ENCODE measurements at places on chromosomes 6 and 20.
A peak's percentile ranks its signal among the peaks of the same experiment; 100 is the strongest.

DNA sequence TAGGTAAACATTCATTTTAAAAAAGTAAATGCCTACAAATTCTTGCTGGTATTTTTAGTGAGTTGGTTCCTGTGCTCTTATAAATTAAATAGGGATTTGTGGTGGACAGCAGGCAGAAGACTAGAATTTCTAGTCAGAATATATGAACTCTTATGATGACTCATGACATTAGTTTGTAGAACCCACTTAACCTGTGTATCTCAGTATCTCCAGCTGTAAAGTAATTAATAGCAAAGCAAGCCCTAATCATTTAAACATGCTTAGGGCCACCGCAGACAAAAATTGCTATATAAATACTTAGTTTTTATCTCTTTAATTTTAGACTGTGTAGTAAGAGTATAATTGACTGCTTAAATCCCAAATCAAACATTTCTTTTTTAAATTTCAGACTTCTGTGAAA is 2.4 kb downstream of the FAM135A start:
- DNase-seq, result no peak

DNA sequence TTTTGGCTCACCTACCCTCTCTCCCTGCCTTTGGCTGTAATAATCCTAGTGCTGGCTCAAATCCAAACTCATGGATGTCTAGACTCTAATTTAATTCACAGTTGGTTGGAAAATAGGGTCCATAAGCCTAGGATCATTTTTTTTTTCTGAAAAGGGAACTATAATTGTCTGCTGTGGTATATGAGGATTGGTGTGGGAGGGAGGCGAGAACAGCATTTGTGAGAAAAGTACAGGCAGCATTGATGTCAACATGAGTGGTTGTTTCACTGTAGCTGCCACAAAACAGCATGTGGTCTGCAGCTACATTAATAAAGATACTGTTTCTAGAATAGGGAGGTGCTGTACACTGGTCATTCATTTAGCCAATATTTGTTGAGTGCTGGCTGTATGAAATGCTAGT is 18.6 kb upstream of the POLR1H start:
- DNase-seq, result no peak

DNA sequence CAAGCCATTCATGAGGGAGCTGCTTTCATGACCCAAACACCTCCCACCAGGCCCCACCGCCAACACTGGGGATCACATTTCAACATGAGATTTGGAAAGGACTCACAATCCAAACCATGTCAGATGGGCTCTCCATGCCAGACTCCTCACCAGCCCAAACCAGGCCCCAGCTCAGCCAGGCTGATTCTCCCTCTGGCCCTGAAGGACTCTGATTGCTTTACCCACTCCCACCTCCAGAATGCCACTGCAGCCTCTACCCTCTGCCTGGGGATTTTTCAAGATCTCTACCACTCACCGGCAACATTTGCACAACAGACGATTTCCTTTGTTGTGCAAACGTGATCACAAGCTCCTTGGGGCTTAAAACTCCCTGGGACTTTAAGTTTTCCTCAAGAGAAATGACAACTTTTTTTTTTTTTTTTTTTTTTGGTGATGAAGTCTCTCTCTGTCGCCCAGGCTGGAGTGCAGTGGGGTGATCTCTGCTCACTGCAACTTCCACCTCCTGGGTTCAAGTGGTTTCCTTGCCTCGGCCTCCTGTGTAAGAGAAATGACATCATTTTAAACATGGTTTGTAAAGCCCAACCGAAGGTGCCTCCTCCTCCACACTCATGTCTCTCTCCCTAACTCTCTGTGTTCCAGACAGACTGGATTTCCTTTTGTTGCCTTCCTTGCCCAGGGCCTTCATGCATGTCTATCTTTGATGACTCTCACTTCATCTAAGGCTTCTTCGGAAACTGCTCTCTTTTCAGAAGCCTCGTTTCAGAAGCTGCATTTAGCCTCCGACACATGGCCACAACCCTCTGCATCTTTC is 147.0 kb downstream of the CDH26 start:
- no peak for DNase-seq

- DNase-seq, result no peak
These were observed 5.5 kb downstream of the ZNF391 start for GRCh38 chr6:27394073-27394472.

DNA sequence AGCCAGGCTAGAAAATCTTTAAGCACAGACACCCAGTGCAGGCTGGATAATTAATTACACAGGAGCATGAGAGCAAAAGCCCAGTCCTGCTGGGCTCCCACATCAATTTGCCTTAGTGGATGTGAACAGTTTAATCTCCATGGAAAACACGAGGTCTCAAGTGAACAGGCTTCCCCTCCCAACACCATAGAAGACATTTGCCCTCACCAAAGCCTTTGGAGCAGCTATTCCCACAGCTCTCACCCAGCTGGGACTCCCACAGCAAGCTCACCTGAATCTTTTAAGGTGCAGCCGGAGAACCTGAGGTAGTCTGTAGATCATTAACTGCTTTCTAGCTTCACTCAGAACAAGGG is 12.0 kb downstream of the TOMM6 start:
- no peak for DNase-seq

- no peak for DNase-seq
These were observed 982.2 kb upstream of the MAP3K7 start for GRCh38 chr6:91569071-91569470.

DNA sequence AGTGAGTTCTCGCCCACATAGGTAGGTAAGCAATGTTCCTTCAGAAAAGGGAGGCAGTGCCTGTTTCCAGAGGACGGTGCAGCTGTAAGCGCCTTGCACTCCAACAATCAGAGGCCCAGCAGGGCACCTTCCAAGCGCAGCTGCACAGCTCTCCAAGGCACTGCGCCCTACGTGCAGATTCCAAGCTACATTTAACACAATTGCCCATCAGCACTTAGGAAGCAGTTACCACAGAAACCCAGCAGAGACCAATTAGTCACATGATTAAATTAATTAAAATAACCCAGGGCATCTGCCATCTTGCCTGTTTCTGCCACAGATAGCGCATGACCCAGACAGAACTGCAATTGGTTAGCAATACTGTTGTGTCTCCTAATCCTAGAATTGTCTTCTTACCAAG is 65.5 kb downstream of the SOBP start:
- no peak for DNase-seq

DNA sequence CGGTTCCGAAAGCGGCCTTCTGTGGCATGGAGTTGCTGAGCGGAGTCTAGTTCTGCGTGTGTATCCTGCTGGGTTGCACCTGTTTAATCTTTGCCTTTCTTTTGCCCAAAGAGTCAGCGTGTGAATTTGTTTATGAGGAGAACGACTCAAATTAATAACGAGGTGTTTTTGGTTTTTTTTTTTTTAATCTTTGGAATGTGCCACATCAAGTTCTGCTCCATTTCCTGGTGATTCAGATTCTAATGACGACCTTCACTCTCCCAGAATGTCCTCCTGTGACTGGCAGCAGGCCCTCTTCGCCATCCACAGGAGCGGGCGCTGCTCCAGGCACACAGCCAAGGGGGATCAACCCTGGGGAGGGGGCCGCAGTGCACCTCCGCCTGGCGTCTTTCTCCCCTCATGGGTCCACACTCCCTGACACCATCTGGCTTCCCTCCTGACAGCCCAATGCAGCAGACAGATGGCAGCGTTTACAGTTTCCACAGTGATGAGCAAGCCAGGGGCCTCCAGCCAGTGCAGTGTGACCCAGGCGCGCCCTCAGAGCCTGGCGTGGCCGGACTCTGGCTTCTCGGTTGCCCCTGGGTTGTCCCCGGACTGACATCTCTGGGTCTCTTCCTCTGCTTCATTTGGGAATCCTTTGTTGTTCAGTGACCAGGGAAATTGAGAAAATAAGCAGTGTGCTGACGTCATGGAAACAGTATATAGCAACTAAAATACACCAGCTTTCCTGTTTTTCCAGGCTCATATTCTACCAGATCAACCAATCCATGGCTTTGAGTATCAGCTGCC is 27.5 kb upstream of the AFDN start:
- no peak for DNase-seq

- no peak for DNase-seq
These were observed 227.5 kb downstream of the KCNQ5 start for GRCh38 chr6:72849346-72849745.

GRCh38 chr6:121523628-121524027 is 88.2 kb downstream of the GJA1 start:
- DNase-seq, result no peak

GRCh38 chr6:160766989-160767646 is 65.1 kb downstream of the PLG start:
- DNase-seq, result peak; percentile 55

DNA sequence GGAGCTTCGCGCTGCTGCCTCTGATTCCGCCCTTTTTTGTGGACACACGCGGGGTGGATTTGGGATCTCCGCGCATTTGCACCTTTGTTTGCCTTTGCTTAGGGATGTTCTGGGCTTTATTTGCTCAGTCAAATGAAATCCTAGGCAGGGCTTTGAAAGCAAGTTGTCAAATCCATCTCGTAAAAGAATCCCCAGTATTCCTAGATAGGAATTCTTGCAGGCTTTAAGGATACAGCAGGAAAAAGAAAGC is 453 bp downstream of the CEP57L1 start:
- no peak for DNase-seq

- no peak for DNase-seq
These were observed 180.0 kb downstream of the GJA1 start for GRCh38 chr6:121615493-121615892.

- DNase-seq, result no peak
These were observed 14.2 kb downstream of the SLC22A23 start for GRCh38 chr6:3442431-3443220.

- DNase-seq, result no peak
These were observed 525.5 kb downstream of the TENT5A start for GRCh38 chr6:81226957-81227356.

- no peak for DNase-seq
These were observed 38.5 kb downstream of the PANK2 start for GRCh38 chr20:3927486-3928291.

- no peak for DNase-seq
These were observed 35.6 kb downstream of the CTNNBL1 start for GRCh38 chr20:37729452-37729851.
